Esophagus squamous epithelium (tissue), 5 donors: ENCODE measurements at places on chromosomes 7 and 10.

- DNase-seq = no peak
Observed at GRCh38 chr7:116395141-116395791, 104.3 kb upstream of the CAV2 start.

- no peak for DNase-seq
Observed at GRCh38 chr7:20383351-20383750, 52.7 kb downstream of the ITGB8 start.

DNA sequence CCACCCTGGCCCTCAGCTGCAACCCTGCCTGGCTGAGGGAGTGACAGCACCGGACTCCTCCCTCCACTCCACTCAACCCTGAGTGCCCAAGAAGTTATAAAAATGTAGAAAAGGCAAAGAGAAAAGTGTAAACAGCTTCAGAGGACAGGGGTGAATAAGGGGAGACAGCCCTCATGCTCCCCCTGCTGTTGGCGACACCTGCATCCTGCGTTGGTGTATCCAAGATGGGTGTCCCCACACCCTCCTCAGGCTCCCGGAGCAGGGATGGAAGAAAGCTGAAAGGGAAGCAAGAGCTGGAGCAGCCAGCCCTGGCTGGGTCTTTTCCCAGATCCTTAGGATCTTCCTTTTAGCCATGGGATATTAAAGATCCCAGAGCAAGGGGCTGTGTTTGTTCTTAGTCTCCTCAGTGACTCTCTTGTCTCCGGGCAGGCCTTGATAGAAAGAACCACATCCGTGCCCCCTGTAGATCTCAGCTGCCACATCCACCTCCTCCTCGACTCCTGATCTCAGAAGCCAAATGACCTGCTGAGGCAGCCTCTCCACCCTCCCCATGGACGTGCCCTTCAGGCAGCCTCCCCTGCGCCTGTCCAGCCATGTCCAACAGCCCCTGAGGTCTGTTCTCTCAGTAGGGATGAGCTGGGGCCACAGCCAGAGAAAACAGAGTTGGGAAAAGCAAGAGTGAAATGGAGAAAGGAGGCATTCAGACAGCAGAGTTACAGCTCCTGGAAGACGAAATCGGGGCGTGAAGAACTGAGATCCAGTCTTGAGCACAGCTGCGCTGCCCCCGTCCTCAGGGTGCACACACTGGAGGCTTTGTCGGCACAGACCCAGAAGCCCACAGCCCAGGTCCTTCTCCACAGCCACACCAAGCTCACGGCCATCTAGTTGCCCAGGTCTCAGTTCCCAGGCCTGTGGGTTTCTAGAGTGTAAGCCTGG is 6.8 kb downstream of the FAM131B start:
- no peak for DNase-seq

GRCh38 chr7:130865408-130866236 is 131.6 kb upstream of the KLF14 start:
- DNase-seq = no peak

GRCh38 chr10:71209731-71210541 is 2.4 kb upstream of the UNC5B start:
- no peak for DNase-seq

DNA sequence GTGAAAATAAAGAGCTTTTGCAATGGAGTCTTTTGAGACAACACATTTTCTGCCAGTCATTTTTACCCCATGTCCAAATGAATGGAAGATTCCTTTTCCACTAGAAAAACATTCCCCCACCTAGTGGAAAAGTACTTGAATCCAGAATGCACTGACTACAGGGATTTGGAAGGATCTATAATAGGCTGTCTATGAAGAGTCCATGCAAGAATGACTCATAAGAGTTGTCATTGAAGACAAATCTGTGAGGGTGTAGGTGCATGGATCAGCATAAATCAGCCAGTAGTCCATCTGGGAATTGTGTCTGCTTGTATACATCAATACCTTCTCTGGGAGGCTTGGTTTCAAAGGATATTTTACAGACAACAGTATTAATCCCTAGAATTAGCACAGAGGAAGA is 32.5 kb upstream of the TRUB1 start:
- DNase-seq = no peak

DNA sequence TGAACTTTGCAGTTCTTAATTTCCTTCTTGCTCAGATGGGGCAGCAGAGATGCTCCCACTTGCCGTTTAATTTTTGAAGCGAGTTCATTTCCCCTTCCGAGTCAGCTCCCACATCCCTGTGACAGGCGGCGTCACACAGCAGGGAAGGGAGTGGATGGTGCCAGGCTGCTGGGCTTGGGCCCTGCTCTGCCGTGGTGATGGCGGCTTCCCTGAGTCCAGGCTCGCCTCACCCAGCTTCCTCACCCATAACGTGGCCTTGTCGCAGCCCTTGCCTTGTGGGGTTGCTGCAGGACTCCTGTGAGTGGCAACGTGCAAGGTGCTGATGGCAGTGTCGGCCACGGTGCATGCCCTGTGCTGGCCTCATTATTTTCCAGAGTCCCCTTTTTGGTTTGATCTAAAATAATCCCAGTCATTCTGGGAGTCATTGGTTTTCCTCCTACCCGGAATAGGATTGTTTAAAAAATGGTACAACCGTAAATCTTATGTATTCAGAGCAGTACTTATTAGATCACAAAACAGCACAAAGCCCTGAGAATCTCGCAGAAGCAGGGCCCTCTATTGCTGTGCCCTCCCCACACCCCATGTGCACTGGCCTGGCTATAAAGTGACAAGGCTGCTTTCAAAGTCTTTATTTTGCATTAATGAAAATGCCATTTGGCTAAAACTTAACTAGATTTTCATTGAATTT is 260.1 kb downstream of the WDR37 start:
- no peak for DNase-seq

- no peak for DNase-seq
Observed at GRCh38 chr10:110993024-110993693, 73.8 kb downstream of the SHOC2 start.

GRCh38 chr7:70334295-70334694 is 736.0 kb downstream of the AUTS2 start:
- DNase-seq = no peak

GRCh38 chr10:112039823-112040222 is 143.7 kb downstream of the GPAM start:
- DNase-seq = no peak

GRCh38 chr7:152543799-152544198 is 108.0 kb upstream of the KMT2C start:
- no peak for DNase-seq

DNA sequence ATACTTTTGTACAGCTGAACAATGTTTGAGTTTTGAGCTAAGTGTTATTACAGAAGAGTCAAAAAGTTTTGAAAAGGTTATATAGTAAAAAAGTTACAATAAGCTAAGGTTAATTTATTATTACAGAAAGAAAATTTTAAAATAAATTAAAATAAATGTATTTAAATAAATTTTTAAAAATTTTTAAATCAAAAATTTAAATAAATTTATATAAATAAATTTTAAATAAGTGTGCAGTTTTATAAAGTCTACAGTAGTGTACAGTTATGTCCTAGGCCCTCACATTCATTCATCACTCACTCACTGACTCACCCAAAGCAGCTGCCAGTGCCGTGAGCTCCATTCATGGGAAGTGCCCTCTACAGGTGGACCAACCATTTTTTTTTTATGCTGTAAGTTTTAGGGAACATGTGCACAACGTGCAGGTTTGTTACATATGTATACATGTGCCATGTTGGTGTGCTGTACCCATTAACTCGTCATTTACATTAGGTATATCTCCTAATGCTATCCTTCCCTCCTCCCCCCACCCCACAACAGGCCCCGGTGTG is 462.9 kb upstream of the ZMIZ1 start:
- no peak for DNase-seq

- no peak for DNase-seq
Observed at GRCh38 chr7:45256309-45256708, 98.7 kb downstream of the RAMP3 start.

- no peak for DNase-seq
Observed at GRCh38 chr7:131066635-131067034, 261.0 kb upstream of the MKLN1 start.

DNA sequence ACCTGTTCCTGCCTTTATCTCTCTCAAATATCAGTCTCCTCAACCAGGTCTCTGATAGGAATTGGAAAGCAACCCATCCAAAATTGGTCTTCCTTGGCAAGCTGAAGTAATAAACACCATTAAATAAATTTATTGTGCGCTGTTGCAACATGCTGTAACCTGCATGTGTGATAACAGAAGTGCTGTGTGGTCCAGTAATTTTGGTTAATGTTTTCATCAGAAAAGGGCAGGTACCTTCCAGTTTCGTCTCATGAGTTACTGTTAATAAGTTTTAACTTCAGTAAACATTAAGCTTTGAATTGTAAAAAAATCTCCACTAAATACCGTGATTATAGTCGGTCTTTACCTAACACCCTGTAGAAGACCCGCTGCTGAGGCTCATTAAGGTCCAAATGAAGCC is 624.7 kb downstream of the TNS3 start:
- no peak for DNase-seq
